ENCODE measurements at places on chromosomes 6 and 20.

DNA sequence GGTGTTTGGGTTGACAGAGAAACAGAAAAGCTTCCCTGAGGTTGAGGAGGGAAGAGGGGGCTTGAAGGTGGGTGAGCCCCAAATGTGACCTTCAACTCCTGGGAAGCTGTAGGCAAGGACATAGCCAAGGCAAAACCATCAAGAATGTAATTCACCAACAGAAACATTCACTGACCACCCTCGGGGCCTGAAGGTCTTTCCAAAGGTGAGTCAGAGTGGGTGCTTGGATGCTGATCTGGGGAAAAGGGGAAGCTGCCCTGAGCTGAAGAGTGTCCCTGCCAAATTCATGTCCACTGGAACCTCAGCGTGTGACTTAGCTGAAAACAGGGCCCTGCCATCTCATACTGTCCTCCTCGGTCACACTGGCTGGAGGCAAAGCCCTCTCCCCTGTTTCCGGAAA, 234.2 kb upstream of the SULF2 start:
- DNase-seq, result no peak

- DNase-seq, result no peak
Measured at GRCh38 chr6:551405-551804, 105.5 kb downstream of the HUS1B start.

DNA sequence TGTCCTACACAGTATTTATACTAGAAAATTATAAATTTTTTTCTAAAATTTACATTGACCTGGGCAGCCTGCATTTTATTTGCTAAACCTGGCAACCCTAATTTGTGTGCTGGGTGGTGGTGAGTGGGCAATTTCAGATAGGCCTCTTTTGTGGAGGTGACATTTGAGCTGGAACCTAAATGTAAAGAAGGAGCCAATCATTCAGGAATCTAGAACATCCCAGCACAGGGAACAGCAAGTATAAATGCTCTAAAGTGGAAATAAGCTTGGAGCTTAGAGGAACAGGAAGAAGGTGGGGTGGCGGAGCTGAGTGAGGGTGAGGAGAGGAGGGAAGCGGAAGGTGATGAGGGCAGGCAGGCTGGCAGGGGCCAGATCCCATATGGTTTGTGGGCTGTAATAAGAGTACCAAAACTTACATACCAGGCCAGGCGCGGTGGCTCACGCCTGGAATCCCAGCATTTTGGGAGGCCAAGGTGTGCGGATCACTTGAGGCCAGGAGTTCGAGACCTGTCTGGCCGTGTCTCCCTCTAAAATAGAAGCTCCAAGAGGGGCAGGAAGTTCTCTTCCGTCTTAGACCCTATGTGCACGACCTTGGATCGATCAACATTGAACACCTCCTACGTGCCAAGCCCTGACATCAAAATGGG, 549 bp upstream of the CSE1L start:
- no peak for DNase-seq

- DNase-seq, result peak; percentile 17
Measured at GRCh38 chr6:73585566-73586415, 65.0 kb upstream of the EEF1A1 start.

DNA sequence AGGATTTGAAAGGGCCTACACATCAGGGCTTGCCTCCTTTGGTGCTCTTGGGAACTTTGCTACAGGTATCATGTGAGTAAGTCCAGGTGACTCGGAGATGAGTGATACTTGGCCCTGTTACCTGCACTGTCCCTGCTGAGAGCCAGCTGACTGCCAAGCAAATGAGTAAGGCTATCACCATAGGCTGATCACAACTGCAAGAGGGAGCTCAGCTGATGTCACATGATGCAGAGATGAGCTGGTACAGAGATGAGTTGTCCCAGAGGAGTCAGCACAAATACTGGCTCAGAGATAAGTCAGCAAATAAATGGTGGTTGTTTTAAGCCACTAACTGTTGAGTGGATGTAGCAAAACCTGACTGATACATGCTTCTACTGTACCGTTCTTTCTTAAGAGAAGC, 41.4 kb downstream of the LAMP5 start:
- DNase-seq, result no peak

DNA sequence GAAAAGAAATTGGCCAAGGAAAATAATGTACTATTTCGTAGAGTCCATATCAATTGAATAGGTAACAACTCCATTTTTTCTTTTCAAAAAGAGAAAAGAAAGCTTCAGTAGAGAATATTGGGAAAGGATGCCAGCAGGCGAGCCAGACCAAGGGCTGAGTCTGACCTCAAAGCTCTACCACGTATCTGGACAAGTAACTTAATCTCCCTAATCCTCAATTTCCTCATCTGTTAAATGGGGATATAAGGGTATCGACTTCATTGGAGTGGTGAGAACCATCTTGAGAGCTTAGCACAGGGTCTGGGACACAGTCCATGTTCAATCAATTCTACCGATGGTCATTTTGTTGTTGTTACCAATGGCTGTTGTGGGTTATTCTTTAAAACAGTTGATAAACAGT, 63.2 kb upstream of the TBC1D7 start:
- no peak for DNase-seq

- no peak for DNase-seq
Measured at GRCh38 chr6:15763364-15763763, 100.5 kb upstream of the DTNBP1 start.

GRCh38 chr6:110310861-110311446, 47.2 kb downstream of the METTL24 start:
- no peak for DNase-seq

- no peak for DNase-seq
Measured at GRCh38 chr20:57137676-57138075, 128.8 kb downstream of the BMP7 start.

Measured in effector CD4-positive, alpha-beta T cell (primary cell).